ENCODE measurements at places on chromosomes 13 and 19.

DNA sequence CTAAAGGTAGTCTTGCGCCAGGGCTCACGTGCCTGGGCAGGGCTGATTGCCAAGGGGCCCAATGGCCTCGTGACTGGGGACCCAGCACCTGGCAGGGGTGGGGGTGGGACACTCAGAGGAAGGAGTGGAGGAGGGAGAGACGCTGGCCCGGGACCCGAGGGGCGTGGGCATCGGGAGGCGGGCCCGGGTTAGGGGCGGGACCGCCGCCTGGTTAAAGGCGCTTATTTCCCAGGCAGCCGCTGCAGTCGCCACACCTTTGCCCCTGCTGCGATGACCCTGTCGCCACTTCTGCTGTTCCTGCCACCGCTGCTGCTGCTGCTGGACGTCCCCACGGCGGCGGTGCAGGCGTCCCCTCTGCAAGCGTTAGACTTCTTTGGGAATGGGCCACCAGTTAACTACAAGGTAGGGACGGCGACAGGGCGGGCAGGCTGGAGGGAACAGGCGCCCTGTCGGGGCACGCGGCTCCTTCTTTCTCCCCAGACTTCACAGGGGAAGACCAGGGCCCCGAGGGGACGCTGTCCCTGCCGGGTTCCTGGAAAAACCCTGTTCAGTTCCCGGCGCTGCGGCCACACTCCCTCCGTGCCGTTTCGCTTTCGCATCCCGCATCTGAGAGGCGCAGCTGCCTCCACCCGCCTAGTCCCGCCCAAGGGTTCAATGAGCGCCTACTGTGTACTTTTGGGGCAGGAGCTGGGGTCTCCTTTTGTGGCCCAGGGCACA lies at the start of gene IFI30:
IFI30 (plus strand) TSS at position 242 of the 717 bp plus-strand sequence; CDS start at position 271, 29 bp downstream.
- no peak for DNase-seq

DNA sequence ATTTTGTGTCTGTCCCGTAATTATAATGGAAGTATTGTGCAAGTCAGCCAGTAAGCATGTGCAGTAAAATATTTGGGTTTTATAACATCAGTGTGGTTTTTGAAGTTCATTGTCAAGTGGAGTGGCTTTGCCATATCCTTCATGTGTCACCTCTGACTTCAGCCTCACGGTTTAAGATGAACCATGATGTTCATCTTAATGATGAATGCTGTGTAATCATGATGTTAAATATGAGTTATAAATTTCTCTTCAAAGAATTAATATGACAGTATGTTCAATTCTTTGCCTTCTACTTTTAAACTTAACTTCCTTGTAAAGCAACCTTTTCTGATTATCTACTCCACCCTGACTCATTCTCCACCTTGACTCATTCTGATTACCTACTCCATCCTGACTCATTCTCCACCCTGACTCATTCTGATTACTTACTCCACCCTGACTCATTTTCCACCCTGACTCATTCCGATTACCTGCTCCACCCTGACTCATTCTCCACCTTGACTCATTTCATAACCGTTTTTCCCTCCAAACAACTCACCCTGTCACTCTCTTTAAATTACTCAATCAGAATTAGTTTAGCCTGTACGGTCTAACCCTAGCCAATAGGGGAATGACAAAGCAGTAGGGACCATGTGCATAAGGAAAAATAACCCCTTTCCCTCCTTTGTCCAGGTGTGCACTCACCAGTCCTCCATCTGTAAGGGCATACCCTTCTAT lies 50.3 kb upstream of the ANKRD10 start:
- no peak for DNase-seq

- no peak for DNase-seq
Observed at GRCh38 chr19:16782719-16783118, 46.5 kb upstream of the SIN3B start.

- DNase-seq = no peak
Observed at GRCh38 chr13:106702505-106702904, 134.6 kb upstream of the ARGLU1 start.

DNA sequence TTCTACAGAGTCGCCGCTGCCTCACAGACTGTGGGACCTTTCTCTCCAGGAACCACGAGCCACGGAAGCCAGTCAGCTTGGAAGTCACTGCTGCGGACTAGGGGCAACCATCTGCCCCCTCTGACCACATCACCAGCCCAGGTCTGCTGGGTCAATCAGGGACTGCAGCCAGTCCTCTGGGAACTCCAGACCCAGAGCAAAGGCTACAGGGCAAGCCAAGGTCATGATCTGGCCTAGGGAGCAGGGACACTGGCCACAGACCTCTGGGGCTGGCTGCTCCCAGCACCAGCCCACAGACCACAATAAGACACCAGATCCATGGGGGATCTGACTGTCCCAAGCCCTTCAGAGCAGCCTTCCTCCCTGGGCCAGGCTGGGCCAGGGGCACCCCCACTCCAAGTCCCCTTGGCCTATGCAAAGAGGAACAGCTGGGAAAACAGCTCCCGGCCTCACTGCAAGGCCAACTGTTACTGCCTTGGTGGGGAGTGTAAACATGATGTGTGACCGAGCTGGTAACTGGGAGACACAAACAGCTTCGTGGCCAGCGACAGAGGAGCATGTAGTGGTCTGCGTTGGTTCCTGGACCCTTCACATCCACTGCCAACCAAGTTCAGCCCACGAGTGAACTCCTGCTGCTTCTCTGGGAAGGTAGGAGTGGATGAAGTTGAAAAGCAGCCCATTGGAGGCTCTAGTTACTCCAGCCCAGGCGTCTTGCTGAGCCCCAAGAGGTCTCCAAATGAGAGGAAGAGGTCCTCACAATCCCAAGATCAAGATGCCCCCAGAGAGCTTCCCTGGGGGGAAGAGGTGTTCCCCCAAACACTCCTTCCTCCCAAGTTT lies 1.5 kb downstream of the AKT2 start:
- no peak for DNase-seq

DNA sequence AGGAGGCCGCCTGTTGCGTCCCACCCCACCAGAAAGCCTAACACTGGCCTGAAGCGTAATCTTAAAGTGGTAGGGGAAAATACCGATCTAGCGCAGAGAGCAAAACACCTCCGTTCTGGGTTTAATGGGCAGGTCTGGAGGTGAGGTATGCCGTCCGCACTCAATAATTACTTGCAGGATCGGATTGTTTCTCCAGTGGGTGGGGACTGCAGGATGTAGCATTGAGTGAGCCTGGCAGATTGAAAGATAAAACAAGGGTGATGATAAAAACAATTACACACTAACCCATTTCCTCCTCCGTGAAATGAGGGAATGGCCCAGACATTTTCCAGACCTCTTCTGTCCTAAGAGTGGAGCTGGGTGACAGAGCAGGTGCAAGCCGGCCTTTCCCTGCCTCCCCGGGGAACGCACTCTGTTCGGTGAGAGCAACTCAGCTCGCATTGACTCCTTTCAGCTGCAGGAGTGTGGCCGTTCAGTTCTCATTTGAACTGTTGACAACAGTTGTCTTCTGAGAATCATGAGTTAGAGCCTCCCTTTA lies 110.2 kb upstream of the DOCK9 start:
- DNase-seq = no peak

DNA sequence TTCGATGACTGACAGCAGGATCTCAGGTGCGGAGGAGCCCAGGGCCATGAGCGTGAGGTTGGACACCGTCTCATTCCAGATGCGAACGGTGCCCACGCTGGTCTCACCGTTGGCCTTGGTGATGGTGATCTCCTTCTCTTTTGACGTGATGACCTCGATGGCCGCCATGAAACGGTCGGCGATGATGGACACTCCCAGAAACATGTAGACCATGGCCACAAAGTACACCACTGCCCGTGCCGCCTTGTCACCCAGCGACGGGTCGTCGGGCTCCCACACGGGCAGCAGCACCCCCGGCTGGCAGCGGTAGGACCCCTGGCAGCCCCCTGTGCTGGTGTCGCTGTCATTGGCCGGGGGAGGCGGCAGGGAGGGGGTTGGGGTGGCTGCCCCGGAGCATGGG lies 5.7 kb downstream of the SLC8A2 start:
- DNase-seq = no peak

DNA sequence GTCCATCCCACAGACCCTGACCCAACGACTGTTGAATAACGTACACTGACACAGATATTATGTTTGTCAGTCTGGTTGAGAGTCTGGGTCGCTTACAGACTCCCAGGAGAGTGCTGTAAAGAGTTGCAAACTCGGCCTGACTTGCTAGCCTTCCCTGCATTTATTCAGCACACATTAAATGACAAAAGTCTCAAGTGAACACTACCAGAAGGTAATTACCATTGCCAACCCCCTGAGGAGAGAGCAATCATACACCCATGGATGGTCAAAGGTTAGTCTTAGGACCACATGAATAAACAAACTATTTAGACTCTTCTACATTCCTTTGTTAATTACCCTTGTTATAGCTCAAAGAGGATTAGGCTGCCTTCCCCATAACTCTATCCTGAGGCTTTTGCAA lies 1048.6 kb downstream of the PCDH17 start:
- no peak for DNase-seq
